Stimulated activated CD8-positive, alpha-beta memory T cell treated with anti-CD3 and anti-CD28 coated beads, Interleukin-4, amount 100 ng/mL, for 4 hours (primary cell): ENCODE measurements at places on chromosomes 1 and 21.

DNA sequence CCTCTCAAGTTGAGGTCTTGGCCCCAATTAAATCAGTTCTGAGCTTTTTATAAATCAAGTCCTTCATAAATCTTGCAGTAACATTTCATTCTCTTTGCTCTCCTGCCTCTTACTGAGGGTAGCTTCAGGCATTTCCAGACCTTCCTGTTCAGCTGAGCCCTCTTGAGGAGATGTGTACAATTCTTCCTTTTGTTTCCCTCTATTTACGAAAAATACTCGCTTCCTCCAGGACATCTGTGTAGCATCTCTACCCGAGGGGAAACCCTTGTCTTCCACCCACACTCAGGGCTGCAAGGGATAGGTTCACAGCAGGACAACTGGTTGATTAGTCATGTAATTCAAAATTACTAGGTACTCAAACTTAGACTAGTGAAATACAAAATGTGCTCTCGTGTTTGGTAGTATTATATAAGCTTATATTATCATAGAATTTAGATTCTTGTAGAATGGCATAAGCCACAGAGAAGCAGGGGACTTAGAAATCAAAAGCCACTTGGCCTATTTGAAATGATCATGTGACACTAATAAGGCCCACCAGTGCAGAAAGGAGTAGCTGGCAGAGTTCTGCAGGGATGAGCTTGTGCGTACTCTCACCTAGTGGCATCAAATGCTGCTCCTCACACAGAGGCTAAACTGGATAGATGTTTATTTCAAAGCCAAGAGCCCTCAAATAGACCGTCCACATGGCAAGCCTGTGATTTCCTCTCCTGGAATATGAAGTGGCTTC lies 126.7 kb downstream of the GDAP2 start:
- no peak for DNase-seq

GRCh38 chr1:194644528-194644927 lies 1458.1 kb upstream of the B3GALT2 start:
- DNase-seq, result no peak

DNA sequence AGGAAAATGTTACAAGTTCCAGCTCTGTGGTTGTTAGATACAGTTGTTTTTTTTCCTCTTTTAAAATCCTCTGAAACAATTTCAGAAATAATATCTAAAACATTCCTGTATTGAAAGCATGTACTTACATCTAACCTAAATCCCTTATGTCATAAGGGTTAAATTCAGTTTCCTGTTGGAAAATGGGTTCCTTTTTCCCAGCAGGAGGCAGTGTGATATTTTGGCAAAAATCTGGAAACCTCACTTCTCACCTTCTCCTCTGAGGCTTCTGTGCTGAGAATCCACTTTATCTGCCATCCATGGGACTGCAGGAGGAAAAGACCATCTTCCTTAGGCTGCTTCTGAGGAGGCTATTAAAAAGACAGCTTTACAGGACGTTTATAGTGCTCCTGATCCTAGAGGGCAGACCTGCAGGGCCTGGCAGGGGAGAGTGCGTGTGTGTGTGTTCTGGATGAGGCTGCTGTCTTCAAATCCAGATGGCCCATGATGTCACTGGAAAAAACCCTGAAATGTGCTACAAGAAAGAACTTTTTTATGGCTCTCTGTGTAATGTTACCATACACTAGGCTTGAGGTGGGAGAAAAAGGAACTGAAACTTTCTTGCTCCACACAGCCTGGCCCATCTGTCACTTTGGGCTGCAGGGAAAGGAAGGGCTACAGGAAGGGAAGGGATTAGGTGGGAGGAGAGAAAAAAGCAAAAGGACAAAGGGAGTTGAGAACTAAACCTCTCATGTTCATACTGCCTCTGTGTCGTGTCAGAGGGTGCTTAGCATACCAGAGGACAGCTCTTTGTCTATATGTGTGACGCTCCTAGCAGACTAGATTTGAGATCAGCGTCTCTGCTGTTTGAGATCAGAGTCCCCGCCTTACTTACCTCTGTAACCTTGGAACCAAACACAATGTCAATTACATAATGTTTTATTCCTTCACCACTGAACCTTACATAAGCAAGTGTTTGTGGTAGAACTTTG lies 379.2 kb upstream of the SPAG17 start:
- no peak for DNase-seq

DNA sequence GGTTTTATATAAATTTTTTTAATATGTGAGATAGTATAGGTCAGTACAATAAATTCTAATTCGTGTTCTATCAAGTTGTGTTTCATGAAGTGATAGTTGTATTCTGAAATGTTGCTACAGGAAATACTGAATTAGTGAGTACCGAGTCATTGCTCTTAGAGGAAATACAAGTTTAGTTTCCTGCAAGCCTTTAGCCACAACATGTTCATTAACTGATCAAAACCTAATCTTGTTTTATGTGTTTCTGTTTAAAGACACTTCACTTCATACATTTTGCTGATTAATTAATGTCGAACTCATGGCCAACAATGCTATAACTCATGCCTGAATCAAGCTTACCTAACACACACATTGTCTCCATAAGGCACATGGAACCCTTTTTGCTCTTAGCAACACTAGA lies 43.6 kb downstream of the LRRC7 start:
- DNase-seq, result no peak

GRCh38 chr1:196887515-196888239 lies at the start of gene CFHR4:
CFHR4 (plus strand) TSS chr1:196888052; CDS start chr1:196888151, 99 bp downstream.
- no peak for DNase-seq

DNA sequence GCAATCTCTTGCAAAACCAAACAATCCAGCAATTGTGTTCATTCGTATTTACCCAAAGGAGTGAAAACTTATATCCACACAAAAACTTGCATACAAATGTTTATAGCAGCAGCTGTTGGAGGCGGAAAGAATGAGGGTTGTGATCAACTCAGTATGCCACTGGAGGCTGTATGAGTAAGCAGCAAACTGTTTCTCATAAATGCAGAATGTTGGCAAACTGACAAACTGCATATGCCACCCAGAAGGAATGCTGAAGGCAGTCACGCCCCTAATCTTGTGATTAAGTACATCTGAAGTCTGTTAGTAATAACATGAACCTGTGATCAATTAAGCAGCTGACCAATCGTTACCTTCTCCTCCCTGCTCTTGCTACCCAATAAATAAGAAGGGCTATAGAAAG lies 60.5 kb upstream of the CR2 start:
- DNase-seq, result no peak

GRCh38 chr1:85397490-85398032 lies 67.4 kb downstream of the DDAH1 start:
- DNase-seq, result no peak

GRCh38 chr1:199124351-199124750 lies 485.5 kb downstream of the PTPRC start:
- DNase-seq, result no peak

DNA sequence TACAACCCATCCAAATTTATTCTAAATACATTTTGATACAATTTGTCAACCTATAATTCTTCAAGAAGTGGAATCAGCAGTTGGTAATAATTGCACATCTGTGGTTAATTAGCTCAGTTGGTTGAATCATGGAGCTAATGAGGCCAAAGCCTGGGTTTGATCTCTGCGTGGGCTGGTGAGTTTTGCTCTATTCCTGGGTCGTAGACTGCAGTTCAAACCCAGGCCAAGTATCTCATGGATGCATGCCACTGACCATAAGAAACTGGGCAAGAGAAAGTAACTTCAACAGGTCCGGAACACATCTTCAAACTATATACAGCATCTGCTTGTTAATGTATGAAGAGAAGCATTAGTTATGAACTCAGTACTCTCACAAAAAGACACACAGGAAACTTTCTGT lies 779.7 kb downstream of the USP25 start:
- DNase-seq, result no peak

- peak; percentile 12 for DNase-seq
Observed at GRCh38 chr1:91884459-91885212, 1.3 kb downstream of the TGFBR3 start.

- no peak for DNase-seq
Observed at GRCh38 chr1:234564035-234565029, 45.6 kb downstream of the IRF2BP2 start.

GRCh38 chr1:108053270-108054013 lies 88.5 kb upstream of the VAV3 start:
- no peak for DNase-seq
